ENCODE measurements at places on chromosomes 2 and 18.

GRCh38 chr2:104766683-104767082 lies 87.2 kb upstream of the POU3F3 start:
- no peaks in the 10 kb centered on the region for H3K27me3 ChIP-seq
- H3K4me3 ChIP-seq = no peak overlapping the region
- no peaks in the 10 kb centered on the region for H3K4me1 ChIP-seq
- no peaks in the 10 kb centered on the region for H3K36me3 ChIP-seq
- no peak for DNase-seq

- H3K36me3 ChIP-seq = no peaks in the 10 kb centered on the region
- no peak overlapping the region for H3K27ac ChIP-seq
- peaks cover 11% of the 10 kb centered on the region for H3K4me1 ChIP-seq
These were observed 2.8 kb downstream of the CRYGB start for GRCh38 chr2:208142925-208143799.

GRCh38 chr18:10286580-10287150 lies 167.8 kb upstream of the APCDD1 start:
- peaks cover 3% of the 10 kb centered on the region for H3K4me1 ChIP-seq
- H3K27me3 ChIP-seq = no peaks in the 10 kb centered on the region
- no peak overlapping the region for H3K4me3 ChIP-seq
- no peak for DNase-seq
- no peaks in the 10 kb centered on the region for H3K36me3 ChIP-seq
- H3K27ac ChIP-seq = no peak overlapping the region

DNA sequence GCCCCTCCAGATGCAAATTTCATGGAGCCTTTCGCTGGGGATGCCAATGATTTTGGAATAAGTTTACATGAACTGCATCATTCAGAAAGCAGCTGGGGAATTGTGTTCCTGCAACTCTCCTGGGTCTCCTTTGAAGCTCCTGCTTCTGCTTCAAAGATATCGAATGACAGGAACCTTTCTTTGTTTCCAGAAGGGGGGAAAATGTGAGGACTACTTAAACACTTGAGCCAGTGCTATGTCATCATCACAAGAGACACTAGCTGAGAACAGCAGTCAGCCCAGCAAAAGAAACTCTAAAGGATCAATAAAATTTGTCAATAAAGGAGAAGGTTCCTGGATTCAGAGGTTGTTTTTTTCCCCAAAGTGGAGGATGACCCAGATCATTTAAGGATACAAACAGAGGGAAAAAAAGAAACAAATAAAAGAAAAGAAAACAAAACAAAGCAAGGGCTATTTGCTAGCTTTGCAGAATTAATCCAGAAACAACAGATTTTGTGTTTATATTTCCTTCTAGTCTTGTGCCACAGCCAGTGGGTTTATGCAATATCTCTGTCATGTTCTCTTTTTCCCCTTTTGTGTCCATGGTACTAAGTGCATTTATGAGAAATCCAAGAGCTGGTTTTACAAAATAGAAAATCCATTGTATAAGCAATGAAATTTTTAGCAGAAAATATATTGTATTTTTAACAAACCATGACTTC lies 463.7 kb downstream of the CDH2 start:
- H3K27me3 ChIP-seq = no peaks in the 10 kb centered on the region
- H3K4me1 ChIP-seq = peaks cover 58% of the 10 kb centered on the region
- peak overlapping the region; percentile 19 for H3K4me3 ChIP-seq
- H3K27ac ChIP-seq = peak overlapping the region; percentile 93
- H3K36me3 ChIP-seq = peaks cover 11% of the 10 kb centered on the region

- peaks cover 5% of the 10 kb centered on the region for H3K4me1 ChIP-seq
- no peak for DNase-seq
- H3K27me3 ChIP-seq = peaks cover 37% of the 10 kb centered on the region
- no peak overlapping the region for H3K4me3 ChIP-seq
These were observed 121.9 kb upstream of the MSTN start for GRCh38 chr2:190184460-190184859.

DNA sequence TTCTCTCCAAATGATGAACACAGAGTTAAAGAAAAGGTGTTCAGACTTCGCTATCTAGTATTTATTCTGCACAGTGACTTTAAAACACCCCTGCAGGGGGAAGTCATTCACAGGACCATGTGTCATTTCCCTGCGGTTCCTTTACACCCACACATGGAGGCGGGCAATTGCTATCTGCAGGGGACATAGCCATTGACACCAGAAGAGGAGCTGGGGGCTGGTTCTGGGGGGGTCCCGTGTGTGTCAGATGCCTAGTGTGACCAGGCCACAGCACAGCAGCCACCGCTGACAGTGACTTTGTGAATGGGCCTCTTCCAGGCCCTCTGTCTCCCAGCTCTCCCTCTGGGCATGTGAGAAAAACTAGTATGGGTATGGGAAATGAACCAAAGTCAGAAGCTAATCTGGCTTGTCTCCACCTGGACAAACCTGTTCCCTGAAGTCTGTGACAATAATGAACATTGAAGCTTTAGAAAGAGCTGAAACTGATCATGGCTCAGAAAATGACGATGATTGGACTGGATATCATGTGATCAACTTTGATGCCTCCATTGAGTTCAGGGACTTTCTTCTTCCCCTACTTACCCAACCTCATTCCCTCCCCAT lies 7.5 kb upstream of the GBX2 start:
- DNase-seq = no peak
- H3K36me3 ChIP-seq = no peaks in the 10 kb centered on the region
- H3K4me1 ChIP-seq = peaks cover 30% of the 10 kb centered on the region
- no peak overlapping the region for H3K27ac ChIP-seq
- H3K27me3 ChIP-seq = peaks cover 100% of the 10 kb centered on the region

- DNase-seq = peak; percentile 13
- no peaks in the 10 kb centered on the region for H3K36me3 ChIP-seq
These were observed 899 bp upstream of the GFPT1 start for GRCh38 chr2:69387770-69388481.

GRCh38 chr2:144411473-144411872 lies 108.4 kb downstream of the ZEB2 start:
- no peak overlapping the region for H3K27ac ChIP-seq
- no peak overlapping the region for H3K4me3 ChIP-seq
- DNase-seq = no peak
- no peaks in the 10 kb centered on the region for H3K4me1 ChIP-seq
- no peaks in the 10 kb centered on the region for H3K27me3 ChIP-seq
- no peaks in the 10 kb centered on the region for H3K36me3 ChIP-seq

GRCh38 chr2:235605312-235606003 lies 111.6 kb downstream of the AGAP1 start:
- H3K27ac ChIP-seq = no peak overlapping the region
- DNase-seq = peak; percentile 94
- H3K4me3 ChIP-seq = no peak overlapping the region
- H3K27me3 ChIP-seq = no peaks in the 10 kb centered on the region

- peaks cover 10% of the 10 kb centered on the region for H3K4me1 ChIP-seq
- no peak overlapping the region for H3K27ac ChIP-seq
- H3K36me3 ChIP-seq = no peaks in the 10 kb centered on the region
- DNase-seq = no peak
These were observed 44.9 kb downstream of the PARD6G start for GRCh38 chr18:80202264-80202998.

DNA sequence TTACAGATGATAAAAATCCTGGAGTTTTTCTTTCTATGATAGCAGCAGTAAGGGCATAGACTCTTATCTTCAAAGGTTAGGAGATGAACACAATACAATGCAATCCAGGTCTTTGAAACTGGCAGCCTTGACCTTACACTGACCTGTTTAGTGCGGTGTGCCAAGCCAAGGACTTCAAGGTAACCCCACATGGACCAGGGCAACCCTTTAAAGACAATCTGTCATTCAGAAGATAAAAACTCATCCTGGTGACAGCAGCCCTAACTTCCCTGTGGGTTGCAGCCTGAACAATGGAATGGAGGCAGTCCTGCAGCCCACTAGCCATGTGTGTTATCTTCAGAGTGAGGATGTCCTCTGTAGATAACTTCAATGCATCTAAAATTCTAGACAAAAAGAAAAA lies 78.1 kb downstream of the RTTN start:
- no peaks in the 10 kb centered on the region for H3K27me3 ChIP-seq
- no peaks in the 10 kb centered on the region for H3K4me1 ChIP-seq
- H3K27ac ChIP-seq = no peak overlapping the region
- H3K4me3 ChIP-seq = no peak overlapping the region

DNA sequence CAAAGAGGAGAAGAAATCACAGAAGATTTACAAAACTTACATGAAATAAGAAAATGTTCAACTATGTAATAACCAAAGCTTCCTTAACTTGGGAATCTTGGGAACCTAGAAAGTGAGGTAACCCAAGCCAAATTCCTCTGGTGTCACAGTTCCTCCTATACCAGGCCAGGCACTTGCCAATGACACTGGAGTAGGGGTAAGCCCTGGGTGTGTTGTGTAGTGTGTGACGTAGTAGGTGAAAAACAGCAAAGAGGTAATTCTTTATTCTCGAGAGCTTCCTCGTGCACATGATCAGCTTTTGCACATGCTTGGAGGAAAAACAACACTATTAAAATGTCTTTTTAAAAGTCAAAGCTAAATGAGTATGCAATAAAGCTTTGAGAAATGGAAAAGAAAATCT lies 118.0 kb downstream of the METTL8 start:
- H3K27ac ChIP-seq = no peak overlapping the region
- no peaks in the 10 kb centered on the region for H3K27me3 ChIP-seq
- no peak for DNase-seq
- peak overlapping the region; percentile 18 for H3K4me3 ChIP-seq
- peaks cover 57% of the 10 kb centered on the region for H3K4me1 ChIP-seq

DNA sequence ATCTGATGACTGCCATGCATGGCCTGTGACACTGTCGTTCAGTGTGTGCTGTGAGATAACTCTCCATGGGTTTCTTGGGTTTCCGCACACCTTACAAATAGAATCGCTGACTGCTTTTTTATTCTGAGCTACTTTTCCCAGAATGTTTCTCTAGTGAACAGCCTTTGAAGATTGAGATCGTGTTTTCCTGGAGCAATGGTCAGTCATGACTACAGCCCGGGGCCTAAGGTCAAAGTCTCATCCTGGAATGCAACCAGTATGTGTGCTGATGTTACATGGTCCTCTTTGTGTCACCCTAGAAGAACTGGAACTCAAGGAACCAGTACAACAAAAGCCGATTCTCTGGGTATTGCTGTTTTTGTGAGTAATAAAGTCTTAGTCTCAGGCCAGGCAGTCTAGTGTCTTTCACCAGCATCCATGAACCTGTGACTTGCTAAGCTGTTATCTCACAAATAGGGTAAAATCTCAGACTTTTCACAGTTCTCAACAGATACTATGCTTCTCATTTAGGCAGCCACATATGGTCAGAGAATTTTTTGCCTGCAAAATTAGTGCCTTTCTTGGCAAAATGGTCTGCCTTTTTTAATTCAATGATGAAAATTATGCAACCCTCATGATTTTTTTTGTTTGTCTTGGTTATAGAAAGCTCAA lies 124.9 kb upstream of the PIEZO2 start:
- H3K27me3 ChIP-seq = no peaks in the 10 kb centered on the region
- no peak overlapping the region for H3K4me3 ChIP-seq
- DNase-seq = no peak
- no peaks in the 10 kb centered on the region for H3K36me3 ChIP-seq
- H3K4me1 ChIP-seq = peaks cover 4% of the 10 kb centered on the region

- H3K4me1 ChIP-seq = peaks cover 19% of the 10 kb centered on the region
- H3K36me3 ChIP-seq = no peaks in the 10 kb centered on the region
- H3K4me3 ChIP-seq = no peak overlapping the region
These were observed 45.2 kb downstream of the PCBP1 start for GRCh38 chr2:70132244-70133126.

DNA sequence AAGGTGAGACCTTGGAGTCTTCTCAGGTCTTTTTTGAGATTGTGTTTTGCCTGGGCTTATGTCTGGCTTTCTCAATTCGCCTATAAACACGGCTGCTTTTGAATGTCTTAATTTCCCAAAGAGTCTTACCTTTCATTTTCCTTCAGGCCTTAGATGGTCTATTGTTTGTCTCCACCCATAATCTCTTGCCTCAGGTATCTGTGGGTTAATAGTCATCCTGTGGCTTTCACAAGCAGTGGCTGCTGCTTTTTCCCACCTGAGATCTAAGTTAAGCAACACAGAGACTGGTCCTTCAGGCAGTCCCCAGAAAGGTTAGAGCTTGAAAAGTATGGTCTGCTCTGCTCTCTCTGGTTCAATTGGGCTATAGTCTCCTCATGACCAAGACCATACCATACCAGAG lies 275.3 kb downstream of the INSIG2 start:
- no peak for DNase-seq
- H3K4me3 ChIP-seq = no peak overlapping the region
- peaks cover 53% of the 10 kb centered on the region for H3K27me3 ChIP-seq
- H3K36me3 ChIP-seq = no peaks in the 10 kb centered on the region

- no peaks in the 10 kb centered on the region for H3K36me3 ChIP-seq
- no peak for DNase-seq
- H3K4me3 ChIP-seq = no peak overlapping the region
- no peaks in the 10 kb centered on the region for H3K27me3 ChIP-seq
- H3K4me1 ChIP-seq = no peaks in the 10 kb centered on the region
These were observed 33.3 kb downstream of the BMP10 start for GRCh38 chr2:68837861-68838341.

DNA sequence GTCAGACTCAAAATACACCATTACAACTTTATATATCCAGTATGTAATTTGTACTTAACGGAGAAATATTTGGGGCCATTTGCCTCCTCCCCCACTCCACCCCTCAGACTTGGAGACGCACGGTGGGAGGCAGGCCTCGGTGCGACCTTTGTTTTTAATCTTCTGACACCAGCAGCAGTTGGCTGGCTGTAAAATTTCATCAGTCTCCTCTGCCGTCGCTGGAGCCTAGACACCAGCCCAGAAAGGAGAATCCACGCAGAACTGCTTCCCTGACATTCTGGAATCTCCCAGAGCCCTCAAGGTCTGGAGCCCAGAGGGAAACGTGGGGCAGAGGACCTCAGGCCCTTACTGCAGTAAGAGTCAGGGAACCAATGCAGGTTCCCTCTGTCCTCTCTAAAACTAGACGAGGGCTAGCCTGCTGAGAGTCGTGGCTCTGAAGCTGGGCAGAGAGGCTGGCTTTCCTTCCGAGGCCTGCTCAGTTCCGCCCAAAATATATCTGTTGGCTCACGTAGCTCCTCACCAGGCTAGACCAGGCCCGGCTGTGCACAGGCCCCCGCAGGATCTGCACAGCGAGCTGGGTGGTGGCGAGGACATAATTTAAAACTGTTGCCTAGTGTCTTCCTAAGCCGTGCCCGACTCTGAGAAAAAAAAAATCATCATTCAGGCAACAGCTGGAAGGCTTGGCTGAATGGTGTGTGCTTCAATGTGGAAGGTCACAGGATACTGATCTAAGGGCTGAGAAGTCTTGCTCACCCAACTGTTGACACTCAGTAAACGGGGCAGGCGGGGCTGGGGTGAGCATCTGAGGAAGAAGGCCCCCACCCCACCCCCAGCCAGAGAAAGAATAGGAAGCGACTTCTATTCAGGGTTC lies 40.4 kb downstream of the EN1 start:
- peak; percentile 46 for DNase-seq
- no peaks in the 10 kb centered on the region for H3K36me3 ChIP-seq
- no peak overlapping the region for H3K27ac ChIP-seq
- H3K27me3 ChIP-seq = peaks cover 53% of the 10 kb centered on the region
- peaks cover 34% of the 10 kb centered on the region for H3K4me1 ChIP-seq

Data from neural progenitor cell (in vitro differentiated cells).